ENCODE measurements at places on chromosomes 13 and 19.

- no peak for DNase-seq
Observed at GRCh38 chr13:45817833-45818232, 33.7 kb downstream of the SIAH3 start.

DNA sequence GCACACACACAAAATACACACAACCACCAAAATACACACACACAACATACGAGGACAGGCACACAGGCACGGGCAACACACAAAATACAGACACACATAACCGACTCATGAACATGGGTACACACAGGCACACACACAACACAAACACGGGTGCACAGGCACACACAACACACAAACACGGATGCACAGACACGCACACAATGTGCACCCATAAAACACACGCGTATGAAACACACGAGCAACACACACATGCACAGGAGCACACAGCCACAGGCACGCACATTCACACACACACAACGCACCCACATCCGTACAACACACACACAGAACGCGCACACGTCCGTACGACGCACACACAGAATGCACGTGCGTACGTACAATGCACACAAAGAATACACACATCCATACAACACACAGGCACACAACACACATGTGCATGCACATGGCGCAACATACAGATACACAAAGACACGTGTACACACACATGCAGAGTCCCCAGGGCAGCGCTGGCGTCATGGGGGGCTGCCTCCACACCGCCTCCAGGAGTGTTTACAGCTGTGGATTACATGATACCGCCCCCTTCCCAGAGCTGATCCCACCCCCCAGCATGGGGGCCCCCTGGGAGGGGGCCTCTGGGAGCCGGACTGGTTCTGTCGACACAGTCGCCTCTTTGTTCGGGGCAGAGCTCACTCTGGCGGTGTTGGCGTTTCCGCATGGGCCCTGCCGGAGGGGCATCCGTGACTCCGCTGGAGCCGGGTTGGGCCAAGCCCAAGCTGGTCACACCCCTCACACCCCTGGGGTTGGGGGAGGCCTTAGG, 2.9 kb downstream of the SBNO2 start:
- DNase-seq: no peak

- no peak for DNase-seq
Observed at GRCh38 chr13:101025519-101025918, 350.9 kb upstream of the TMTC4 start.

DNA sequence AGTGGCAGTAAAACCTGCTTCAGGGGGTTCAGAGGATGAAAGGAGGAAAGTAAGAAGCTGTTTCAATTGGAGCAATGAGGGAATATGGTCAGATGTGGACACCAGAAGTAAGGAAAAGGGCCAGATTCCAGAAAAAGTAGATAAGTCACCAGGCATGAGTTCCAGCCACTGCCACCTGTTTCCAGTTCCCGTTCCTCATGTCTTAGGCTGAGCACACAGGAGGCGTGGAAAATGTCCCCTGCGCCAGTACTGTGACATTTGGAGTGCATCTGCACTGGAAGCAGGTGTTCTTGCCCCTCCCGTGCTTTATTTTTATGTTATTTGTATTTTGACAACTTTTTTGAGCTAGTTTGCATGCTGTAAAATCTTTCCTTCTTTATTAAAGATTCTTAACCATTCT, 25.3 kb downstream of the LMO7 start:
- DNase-seq: no peak

GRCh38 chr19:40281381-40282208, 3.5 kb downstream of the AKT2 start:
- DNase-seq: no peak

DNA sequence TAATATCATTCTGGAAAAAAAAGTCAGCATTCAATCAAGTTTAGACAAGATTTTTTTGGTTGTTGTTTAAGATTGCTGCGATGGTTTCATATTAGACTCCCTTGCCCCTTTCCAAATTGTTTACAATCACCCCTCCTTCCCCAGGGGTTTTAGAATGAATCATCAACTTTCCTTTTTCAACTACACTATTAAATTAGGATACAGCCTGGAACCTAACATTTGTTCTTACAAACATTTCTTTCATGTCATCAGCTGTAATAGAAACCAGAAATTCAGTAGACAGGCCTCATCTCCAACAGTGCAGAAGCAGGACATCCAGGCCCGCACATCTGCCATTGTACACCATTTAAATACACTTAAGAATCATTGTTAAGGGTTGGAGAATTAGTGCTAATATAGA, 44.4 kb upstream of the WDFY2 start:
- no peak for DNase-seq

DNA sequence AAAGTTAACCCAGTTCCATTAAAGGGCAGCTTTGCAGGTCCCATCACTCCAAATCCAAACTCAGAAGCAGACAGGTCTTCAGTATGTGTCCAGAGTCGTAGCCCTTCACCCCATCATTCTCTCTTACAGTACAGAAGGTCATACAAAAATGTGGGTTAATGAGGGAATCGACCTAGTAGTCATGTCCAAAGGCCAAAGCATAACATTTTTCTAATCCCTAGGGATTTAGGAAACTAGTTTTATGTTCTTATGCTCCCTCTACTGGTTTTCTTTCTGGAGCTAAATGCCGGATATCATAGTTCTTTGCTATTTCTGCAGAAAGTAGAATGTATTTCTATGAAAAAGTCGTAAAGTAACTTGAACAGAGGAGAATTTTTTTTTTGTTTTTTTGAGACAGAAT, 72.2 kb downstream of the DHRS12 start:
- no peak for DNase-seq

DNA sequence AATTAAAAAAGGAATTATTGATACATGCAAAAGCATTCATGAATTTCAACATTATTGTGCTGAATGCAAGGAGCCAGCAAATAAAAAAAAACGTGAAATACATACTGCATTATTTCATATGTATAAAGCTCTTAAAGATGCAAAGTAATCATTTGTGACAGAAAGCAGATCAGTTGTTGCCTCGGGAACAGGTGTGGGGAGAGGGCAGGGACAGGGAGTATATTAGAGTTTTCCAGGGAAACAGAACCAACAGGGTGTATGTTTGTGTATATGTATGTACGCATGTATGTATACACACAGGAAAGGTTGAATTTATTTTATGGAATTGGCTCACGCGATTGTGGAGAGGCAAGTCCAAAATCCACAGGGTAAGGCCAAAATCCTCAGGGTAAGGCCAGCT, 502.9 kb upstream of the ARGLU1 start:
- no peak for DNase-seq

DNA sequence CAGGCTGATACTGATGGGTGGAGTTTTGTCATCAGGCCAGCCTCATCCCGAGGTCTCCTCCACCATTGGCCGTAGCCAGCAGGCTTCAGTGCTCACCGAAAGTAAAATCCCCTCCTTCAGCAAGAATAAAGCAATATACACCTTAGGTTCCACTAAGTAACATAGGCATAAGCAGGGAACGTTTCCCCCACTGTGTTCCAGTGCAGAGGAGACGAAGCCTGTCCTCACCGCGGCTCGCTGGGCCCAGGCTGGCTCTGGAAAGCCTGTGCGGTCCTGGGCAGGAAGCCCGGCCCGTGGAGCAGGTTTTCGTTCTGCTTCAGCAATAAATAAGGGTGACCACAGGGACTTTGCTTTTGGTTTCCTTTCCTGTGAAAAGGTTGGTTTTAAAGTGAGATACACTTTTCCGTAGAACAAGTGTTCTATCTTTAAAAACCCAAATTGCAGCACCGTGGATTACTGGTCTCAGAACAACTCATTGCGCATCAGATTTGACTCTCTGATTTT, 16.3 kb upstream of the TEX29 start:
- DNase-seq: no peak

GRCh38 chr13:39385621-39386231, 217.3 kb downstream of the LHFPL6 start:
- DNase-seq: no peak

DNA sequence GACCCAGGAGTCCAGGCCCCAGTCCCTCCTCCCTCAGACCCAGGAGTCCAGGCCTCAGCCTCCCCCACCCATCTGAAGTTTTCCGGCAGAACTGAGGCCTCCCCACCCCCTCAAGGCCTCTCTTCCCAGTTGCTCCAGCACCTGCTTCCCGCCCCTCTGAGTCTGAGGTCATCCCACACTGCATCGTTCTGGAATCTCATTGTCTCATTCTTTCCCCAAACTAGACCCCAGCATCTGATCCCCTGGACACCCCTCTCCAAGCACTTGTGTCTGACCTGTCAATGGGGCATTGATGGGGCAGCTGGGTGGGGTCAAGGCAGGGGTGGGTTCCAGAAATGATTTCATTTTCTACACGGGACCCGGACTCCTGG, 793 bp upstream of the SBK2 start:
- no peak for DNase-seq

- no peak for DNase-seq
Observed at GRCh38 chr13:101327871-101328270, 88.4 kb downstream of the NALCN start.

DNA sequence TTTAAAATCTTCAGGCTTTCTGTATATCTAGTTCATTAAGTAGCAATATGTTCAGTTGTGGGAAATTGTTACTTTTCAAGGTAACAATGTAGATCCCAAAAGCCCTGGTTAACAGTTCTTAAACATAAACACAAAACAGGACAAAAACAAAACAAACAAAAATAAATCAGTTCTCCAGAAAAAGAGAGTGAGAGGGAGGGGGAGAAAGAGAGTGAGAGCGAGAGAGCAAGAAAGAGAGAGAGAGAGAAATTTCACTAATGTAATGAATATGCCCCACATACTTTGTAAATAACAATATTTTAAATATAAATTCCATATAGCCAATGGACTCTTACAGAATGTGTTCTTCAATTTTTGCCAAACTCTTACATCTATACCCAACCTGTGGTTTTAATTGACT, 275.5 kb downstream of the GPC6 start:
- DNase-seq: no peak

DNA sequence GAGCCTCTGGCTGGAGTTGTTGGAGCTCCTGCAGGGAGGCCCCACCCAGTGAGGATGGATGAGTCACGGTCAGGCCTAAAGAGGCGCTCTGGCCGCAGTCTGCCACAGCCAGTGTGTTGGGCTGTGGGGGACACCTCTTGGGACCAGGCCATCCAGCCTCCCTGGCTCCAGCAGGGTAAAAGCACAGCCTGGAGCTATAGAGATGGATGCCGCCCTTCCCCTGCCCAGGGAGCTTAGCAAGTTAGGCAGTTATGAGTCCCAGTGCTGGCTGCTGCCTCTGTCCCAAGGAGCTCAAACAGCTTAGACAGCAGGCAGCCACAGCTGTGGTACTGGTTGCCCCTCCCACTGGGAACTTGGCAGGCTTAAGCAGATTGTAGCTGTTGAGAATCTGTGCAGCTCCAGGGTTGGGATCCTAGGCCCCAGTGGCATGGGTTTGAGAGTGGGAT, 100.9 kb downstream of the NDFIP2 start:
- DNase-seq: no peak

DNA sequence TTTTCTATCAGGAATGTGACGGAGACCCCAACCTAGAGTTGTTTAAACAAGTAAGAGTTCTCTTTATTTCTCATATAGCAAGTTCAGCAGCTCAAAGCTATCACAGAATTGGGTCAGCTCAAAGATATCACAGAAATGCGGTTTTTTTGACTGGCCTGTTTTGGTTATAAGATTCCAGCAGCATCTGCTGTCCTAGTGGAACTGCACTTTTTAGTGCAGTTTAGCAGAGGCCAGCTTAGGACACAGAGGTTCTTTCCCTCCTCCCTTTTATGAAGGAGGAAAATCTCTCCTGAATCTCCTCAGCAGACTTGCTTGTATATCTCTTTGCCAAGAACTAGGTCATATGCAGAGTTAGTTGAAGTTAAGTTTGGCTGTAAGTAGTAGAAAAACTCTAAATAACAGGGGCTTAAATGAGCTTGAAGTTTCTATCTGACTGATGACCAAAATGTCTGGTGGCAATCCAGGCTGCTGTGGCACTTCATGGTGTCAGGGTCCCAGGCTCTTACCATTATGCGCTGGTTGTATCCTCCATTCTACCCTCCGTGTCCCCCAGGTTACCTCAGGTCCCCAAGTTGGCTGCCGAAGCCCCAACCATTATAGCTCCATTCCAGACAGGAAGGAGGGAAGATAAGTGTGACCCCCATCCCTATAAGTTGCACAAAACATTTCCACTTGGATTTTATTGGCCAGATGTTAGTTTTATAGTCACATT, 6.6 kb downstream of the PPP2R1A start:
- no peak for DNase-seq

- no peak for DNase-seq
Observed at GRCh38 chr13:80307401-80307987, 33.4 kb downstream of the SPRY2 start.

DNA sequence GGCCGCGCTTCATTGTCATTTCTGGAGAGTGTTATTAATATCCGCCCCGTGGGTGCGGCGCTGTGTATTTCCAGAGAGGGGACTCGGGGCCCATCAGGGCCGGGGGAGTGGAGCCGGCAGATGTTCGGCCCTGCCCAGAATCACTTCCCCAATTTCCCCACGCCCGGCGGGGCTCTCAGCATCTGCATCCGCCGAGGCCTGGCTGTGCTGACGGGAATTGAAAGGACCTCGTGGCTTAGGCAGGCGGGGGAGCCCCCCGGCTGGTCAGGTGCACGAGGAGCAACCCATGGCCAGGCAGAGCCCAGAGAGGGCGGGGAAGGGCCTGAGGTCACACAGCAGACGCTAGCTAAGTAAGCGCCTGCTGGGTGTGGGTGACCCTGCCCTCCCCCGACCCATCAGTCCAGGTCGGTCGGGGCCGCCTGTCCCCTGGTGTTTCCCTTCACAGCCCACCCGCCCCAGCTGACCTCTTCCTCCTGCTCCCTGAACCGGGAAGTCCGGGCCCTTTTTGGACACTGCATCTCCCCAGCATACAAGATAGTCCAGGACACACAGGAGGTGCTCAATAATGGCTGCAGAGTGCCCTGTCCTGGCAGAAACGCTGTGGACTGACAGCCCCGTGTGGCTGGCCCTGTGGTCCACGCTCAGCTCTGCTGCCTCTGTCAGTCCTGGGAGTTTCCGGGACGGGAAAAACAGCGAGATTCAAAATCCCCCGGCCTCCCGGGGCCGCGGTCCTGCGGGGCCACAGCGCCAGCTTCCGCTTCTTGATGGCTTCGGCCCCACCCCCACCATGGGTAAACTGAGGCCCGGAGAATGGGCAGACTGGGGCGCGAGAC, 22.1 kb downstream of the ARID3A start:
- DNase-seq: no peak
